ENCODE measurements at places on chromosomes 1 and 21.

- DNase-seq = no peak
These were observed 5.3 kb upstream of the S100A12 start for GRCh38 chr1:153380711-153381110.

DNA sequence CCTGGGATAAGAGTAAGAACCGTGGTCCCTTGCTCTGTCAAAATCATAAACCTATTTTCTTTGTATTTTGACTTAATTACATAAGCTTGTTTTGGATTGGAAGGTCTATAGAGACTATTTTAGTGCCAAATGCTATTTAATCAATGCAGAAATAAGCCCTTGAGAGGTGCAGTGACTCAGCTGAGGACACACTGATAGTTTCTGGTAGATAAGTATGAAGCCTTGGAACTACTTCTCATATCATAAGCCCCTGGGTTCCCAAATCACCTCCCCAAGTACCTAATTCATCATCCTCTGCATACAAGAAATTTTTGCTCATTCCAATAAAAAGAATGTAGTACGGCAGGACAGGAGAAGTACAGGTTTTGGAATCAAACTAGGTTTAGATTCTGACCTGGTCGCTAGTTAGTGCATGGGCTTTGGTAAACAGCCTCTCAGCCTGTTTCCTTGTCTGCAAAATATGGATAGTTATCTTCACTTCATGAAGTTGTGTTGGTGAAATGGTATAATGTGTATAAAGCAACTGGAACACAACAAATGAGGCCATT lies 3.3 kb upstream of the CD55 start:
- no peak for DNase-seq

DNA sequence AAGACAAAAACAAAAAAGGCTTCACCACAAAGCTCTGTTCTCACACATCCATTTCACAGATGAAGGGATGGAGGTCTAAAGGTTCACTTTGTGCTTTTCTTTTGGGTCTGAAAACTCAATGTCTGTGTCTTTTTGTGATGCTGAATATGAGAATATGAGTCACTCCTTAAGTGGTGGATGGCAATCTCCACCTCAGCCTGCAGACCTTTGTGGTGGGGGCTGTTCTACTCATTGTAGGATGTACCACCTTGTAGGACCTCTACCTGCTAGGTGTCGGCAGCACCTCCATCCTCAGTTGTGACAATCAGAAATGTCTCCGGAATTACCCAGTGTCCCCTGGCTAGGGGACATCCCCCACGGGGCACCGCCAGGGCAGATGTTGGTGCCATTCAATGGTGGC lies 42.8 kb downstream of the UBASH3A start:
- DNase-seq = no peak

GRCh38 chr1:48107516-48107915 lies 110.3 kb upstream of the TRABD2B start:
- DNase-seq = no peak

- DNase-seq = no peak
These were observed 136.2 kb downstream of the PSMG1 start for GRCh38 chr21:39047046-39047445.

- no peak for DNase-seq
These were observed 1.4 kb downstream of the DENND1B start for GRCh38 chr1:197773856-197774255.

GRCh38 chr1:5140136-5140535 lies 485.7 kb downstream of the AJAP1 start:
- DNase-seq = no peak

DNA sequence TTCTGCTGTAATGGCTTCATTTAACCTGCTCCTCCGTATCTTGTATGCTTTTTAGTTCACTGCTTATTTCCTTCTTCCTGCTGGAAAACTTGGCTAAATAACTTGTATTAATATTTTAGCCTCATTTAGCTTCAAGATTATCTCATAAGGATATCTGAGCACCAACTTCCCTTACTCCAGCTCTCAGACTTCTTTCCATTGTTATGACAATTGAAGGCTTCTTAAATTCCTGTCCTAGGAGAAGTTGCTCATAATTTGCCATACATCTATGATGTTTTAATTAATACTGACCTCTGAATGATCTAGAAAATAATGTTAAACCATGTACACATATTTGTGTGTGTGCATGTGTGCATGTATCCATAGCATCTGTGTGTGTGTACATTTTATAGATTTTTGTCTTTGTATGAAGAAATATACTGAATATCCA lies 1524.4 kb upstream of the TPTE start:
- no peak for DNase-seq

DNA sequence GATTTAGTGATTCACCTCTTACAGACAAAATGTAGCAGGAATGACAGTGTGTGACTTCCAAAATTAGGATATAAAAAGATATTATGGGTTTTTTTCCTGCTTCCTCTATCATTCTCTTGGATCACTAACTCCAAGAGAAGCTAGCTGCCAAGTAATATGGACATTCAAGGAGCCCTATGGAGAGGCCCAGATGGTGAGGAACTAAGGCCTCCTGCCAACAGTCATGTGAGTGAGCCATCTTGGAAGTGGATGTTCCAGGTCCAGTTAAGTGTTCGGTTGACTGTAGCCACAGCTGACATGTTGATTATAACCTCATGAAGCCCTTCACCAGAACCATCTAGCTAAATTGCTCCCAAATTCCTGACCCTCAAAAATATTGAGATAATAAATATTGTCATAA lies 38.8 kb downstream of the CD160 start:
- no peak for DNase-seq

DNA sequence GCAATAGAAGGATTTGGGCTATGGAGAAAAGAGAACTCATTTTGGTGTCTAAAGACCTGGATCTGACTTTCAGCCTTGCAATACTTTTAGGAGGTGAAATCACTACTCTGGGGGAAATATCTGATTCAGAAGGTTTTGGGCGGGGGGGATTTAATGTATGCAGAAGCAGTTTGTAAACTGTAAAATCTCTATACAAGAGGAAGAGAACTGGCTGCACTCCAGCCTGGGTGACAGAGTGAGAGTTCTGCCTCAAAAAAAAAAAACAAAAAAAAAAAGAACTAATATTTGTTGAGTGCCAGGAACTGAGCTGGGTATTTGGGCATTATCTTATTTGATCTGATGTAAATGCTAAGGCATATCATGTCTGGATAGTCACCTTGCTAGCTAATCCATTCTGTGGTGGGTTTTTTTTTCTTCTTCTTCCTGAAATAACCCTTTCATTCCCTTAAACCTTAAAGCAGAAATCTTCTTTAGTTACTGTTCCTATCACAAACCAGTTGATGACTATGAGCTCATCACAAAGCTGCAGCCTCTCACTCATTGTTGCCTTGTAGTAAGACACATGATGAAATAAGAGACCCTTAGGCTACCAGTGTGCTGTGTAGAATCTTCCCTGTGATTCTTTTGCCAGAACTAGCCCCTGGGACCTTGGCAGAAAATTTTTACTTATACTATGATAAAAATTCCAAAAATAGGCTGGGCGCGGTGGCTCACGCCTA lies 35.6 kb upstream of the SLC16A1 start:
- no peak for DNase-seq

- no peak for DNase-seq
These were observed 317.1 kb downstream of the DPYD start for GRCh38 chr1:97603776-97604175.

GRCh38 chr1:229272164-229273158 lies 1.6 kb downstream of the RAB4A start:
- no peak for DNase-seq

DNA sequence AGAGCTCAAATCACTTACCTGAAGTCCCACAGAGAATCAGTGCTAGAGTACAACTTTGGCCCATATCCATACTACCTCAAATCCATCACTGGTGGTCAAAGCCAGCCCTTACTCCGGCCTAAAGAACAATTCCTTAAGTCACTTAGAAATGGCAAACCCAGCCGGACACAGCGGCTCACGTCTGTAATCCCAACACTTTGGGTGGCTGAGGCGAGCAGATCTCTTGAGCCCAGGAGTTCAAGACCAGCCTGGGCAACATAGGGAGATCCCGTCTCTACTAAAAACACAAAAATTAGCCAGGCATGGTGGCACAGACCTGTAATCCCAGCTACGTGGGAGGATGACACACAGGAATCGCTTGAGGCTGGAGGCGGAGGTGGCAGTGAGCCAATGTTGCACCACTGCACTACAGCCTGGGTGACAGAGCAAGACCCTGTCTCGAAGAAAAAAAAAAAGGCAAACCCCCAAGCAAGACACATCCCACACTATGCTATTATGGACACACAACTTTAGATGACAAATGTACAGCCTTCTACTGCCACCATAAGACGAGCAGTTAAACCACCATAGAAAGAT lies 24.0 kb downstream of the NPHP4 start:
- DNase-seq = no peak

DNA sequence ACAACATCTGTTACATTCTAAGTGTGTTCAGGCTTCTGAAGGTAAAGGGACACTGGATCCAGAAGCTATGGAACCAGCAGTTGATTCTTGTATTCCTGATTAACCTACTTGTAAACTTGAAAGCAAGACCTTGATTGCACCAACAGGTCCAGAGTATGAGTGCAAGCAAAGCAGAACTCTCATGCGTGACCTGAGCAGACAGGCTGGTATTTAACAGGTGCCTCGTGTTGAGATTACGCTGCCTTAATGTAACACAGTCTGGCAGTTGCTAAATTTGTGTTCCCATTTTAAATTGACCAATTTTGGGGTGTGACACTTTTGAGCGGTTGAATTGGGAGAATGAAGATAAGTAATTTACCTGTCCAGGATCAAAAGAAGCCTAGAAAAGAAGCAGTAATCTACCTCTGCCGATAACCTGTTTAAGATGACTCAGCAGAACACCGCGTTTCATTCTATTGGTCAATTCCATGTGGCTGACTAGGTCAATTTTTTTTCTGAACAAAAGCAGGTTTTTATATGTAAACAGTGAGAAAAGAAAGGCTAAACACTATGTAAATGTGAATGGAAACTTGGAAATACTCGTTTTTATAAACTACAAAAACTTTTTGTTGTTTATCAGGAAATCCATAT lies 147.6 kb downstream of the DYRK1A start:
- DNase-seq = no peak

GRCh38 chr1:27296773-27297291 lies 25.1 kb upstream of the TMEM222 start:
- DNase-seq = peak; percentile 55

DNA sequence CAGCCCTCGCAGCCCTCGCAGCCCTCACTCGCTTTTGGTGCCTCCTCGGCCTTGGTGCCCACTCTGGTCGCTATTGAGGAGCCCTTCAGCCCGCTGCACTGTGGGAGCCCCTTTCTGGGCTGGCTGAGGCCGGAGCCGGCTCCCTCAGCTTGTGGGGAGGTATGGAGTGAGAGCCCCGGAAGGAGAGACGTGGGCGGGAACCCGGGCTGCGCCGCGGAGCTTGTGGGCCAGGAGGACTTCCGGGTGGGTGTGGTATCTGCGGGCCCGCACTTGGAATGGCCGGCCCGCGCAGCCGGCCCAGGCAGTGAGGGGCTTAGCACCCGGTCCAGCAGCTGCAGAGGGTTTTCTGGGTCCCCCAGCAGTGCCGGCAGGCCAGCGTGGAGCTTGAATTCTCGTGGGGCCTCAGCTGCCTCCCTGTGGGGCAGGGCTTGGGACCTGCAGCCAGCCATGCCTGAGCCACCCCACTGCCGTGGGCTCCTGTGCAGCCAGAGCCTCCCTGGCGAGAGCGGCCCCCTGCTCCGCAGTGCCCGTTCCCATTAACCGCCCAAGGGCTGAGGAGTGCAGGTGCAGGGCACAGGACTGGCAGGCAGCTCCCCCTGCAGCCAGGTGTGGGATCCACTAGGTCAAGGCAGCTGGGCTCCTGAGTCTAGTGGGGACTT lies 9.9 kb upstream of the CFHR2 start:
- DNase-seq = no peak

- no peak for DNase-seq
These were observed 2.6 kb downstream of the RNF220 start for GRCh38 chr1:44407430-44408211.

DNA sequence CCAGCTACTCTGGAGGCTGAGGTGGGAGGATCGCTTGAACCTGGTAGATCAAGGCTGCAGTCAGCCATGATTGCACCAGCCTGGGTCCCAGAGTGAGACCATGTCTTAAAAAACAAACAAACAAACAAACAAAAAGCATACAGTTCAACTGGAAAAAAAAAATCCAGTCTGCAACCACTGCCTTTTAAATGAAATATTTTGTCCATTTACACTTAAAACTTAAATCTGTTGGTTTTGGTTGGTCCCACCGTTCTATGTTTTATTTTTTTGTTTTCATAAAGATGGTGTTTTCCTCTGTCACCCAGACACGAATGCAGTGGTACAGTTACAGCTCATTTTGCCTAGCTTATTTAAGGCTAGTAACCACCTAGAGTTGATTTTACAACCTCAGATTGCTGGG lies 9.8 kb downstream of the FALEC start:
- DNase-seq = no peak

GRCh38 chr21:46191686-46192575 lies 7.7 kb upstream of the SPATC1L start:
- DNase-seq = no peak
